ENCODE measurements at places on chromosomes 4 and X. TPM values are rescaled to one million over a fixed set of nuclear protein-coding genes. Genes with fewer than 3 reads are reported as not detected.

The CD38 gene
- 12.2 TPM for total RNA-seq

The MAP7D2 gene
- total RNA-seq, result 0.84 TPM

The PHOX2B gene
- 0.76 TPM for total RNA-seq

The SH3RF1 gene
- total RNA-seq, result 7.7 TPM

The MAGEC3 gene
- not detected for total RNA-seq

The SLC49A3 gene
- total RNA-seq, result 10.6 TPM

The PRIMPOL gene
- 20.7 TPM for total RNA-seq

GRCh38 chr4:8181119-8181518, 18.0 kb upstream of the SH3TC1 start:
- H3K36me3 ChIP-seq, result no peaks in the 10 kb centered on the region
- DNase-seq, result no peak
- H3K27ac ChIP-seq, result no peak overlapping the region
- H3K4me1 ChIP-seq, result peaks cover 6% of the 10 kb centered on the region
- H3K4me3 ChIP-seq, result no peak overlapping the region

DNA sequence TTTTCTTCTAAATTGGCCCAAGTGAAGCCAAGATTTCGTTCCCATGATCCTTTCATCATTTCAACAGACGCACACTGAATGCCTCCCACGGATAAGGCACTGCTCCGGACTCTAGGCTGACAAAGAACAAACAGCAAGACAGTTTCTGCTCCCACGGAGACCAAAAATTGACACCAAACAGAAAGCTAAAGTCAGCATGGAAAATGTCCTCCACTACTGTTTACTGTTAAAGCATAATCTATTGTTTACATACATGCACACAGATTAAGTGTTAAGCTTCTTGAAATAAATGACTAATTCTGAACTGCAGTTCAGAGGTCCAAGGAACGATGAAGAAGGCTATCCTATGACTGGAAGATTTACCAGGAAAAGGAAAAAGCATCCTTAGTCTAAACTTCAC, 199.6 kb downstream of the AASDH start:
- no peaks in the 10 kb centered on the region for H3K27me3 ChIP-seq
- H3K4me1 ChIP-seq, result no peaks in the 10 kb centered on the region
- H3K27ac ChIP-seq, result no peak overlapping the region
- no peaks in the 10 kb centered on the region for H3K36me3 ChIP-seq
- H3K4me3 ChIP-seq, result no peak overlapping the region

GRCh38 chr4:130309221-130309620, 1213.3 kb downstream of the C4orf33 start:
- no peaks in the 10 kb centered on the region for H3K4me1 ChIP-seq
- no peak for DNase-seq
- H3K36me3 ChIP-seq, result no peaks in the 10 kb centered on the region
- no peak overlapping the region for H3K27ac ChIP-seq

GRCh38 chr4:139985401-139985800, 168.6 kb downstream of the MAML3 start:
- no peak for DNase-seq
- H3K4me1 ChIP-seq, result peaks cover 28% of the 10 kb centered on the region
- H3K27me3 ChIP-seq, result no peaks in the 10 kb centered on the region
- H3K27ac ChIP-seq, result peak overlapping the region; percentile 22
- no peak overlapping the region for H3K4me3 ChIP-seq

DNA sequence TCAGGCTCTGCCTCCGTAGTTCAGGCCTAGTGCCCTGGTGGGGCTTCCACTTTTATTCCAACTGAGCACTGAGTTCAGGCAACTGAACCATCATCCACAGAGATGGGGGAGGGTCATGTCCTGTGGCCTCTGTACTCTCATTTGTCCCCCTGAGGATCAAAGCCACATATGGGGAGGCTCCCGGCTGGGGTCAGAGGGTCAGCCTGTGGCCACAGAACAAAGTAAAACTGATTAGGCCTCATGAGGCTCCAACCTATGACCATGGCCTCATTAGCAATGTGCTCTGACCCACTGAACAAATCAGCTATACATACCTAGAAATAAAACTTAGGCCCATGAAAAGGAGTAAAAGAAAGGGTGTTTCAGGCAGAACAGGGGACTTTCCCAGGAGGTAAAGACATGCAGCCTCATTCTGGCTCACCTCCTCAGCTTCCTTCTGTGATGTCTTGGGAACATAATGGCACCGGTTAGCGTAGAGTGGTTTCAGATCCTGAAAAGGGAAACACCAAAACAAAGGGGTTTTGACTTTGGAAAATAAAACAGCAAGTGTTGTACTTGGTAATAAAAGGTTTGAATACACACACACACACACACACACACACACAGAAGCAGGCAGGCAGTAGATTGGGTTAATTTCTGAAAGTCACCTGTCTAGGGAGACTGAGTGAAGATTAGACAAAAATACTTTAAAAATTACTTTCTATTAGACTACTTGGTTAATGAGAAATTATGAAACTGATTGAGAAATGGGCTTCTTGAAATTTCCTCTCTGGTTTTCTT, 24.3 kb downstream of the TMEM255A start:
- no peak overlapping the region for H3K27ac ChIP-seq
- no peaks in the 10 kb centered on the region for H3K27me3 ChIP-seq
- H3K36me3 ChIP-seq, result no peaks in the 10 kb centered on the region

GRCh38 chrX:111386615-111387233, 25.3 kb downstream of the DCX start:
- H3K4me3 ChIP-seq, result no peak overlapping the region
- peaks cover 17% of the 10 kb centered on the region for H3K27me3 ChIP-seq
- H3K36me3 ChIP-seq, result no peaks in the 10 kb centered on the region
- no peak overlapping the region for H3K27ac ChIP-seq
- no peak for DNase-seq

- H3K4me3 ChIP-seq, result no peak within 1 kb of the TSS
- no peaks in the 10 kb centered on the region for H3K4me1 ChIP-seq
- DNase-seq, result peak; percentile 90
- peaks cover 5% of the 10 kb centered on the region for H3K27me3 ChIP-seq
- H3K27ac ChIP-seq, result peak within 1 kb of the TSS; percentile 84
- no peaks in the 10 kb centered on the region for H3K36me3 ChIP-seq
Measured at GRCh38 chrX:74421036-74421739, at the start of gene SLC16A2. SLC16A2 (plus strand) TSS chrX:74421493; CDS start chrX:74421638, 145 bp downstream.

- H3K4me1 ChIP-seq, result no peaks in the 10 kb centered on the region
- H3K27me3 ChIP-seq, result peaks cover 32% of the 10 kb centered on the region
- no peak overlapping the region for H3K4me3 ChIP-seq
Measured at GRCh38 chrX:28581522-28581921, 5.7 kb upstream of the IL1RAPL1 start.

GRCh38 chrX:20519146-20519545, 252.4 kb upstream of the RPS6KA3 start:
- no peaks in the 10 kb centered on the region for H3K4me1 ChIP-seq
- peaks cover 17% of the 10 kb centered on the region for H3K27me3 ChIP-seq
- DNase-seq, result no peak
- H3K27ac ChIP-seq, result no peak overlapping the region

DNA sequence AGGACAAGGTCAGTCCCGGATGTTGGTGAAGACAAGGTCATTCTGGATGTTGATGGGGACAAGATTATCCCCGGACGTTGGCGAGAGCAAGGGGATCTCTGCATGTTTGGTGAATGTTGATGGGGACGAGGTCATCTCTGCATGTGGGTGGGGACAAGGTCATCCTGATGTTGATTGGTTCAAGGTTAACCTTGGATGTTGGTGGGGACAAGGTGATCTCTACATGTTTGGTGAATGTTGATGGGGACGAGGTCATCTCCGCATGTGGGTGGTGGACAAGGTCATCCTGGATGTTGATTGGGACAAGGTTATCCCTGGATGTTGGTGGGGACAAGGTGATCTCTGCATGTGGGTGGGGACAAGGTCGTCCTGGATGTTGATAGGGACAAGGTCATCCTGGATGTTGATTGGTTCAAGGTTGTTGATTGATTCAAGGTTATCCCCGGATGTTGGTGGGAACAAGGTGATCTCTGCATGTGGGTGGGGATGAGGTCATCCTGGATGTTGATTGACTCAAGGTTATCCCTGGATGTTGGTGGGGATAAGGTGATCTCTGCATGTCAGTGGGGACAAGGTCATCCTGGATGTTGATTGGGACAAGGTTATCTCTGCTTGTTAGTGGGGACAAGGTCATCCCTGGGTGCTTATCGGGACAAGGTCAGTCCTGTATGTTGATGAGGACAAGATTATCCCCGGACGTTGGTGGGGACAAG, 28.8 kb upstream of the PLCXD1 start:
- H3K27ac ChIP-seq, result no peak overlapping the region
- no peak overlapping the region for H3K4me3 ChIP-seq
- H3K4me1 ChIP-seq, result no peaks in the 10 kb centered on the region
- H3K27me3 ChIP-seq, result no peaks in the 10 kb centered on the region
- DNase-seq, result no peak
- H3K36me3 ChIP-seq, result no peaks in the 10 kb centered on the region

DNA sequence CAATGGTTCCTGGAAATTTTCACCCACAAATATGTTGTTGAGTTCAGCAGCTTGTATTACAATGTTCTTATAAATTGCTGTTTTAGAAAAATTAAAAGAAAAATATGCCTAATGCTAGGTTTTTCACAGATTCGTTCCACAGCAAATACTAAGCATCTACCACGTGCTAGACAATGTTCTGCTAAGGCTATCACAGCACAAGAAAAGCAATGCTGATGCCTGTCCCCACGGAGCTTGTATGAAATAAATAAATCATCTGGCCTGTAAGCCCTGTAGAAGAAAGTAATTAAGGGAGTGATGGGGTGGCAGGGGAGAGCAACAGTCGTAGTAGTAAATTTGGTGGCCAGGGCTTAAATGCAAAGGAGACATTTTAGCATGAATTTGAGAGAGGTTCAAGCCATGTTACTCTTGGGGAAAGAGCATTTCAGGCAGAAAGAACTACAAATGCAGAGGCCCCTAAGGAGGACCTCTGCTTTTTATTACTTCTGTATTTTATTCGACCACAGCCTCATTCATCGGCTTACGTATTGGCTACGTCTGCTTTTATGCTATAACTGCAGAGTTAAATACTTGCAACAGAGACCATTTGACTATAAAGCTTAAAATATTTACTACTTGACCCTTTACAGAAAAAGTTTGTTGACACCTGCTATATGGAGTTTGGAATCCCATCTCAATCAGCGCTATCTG, 36.3 kb downstream of the ARAP2 start:
- no peaks in the 10 kb centered on the region for H3K4me1 ChIP-seq
- DNase-seq, result no peak
- no peak overlapping the region for H3K4me3 ChIP-seq
- H3K36me3 ChIP-seq, result no peaks in the 10 kb centered on the region
- H3K27me3 ChIP-seq, result no peaks in the 10 kb centered on the region
- H3K27ac ChIP-seq, result no peak overlapping the region

- H3K4me3 ChIP-seq, result no peak overlapping the region
- H3K36me3 ChIP-seq, result no peaks in the 10 kb centered on the region
- peak overlapping the region; percentile 7 for H3K27ac ChIP-seq
- no peaks in the 10 kb centered on the region for H3K27me3 ChIP-seq
Measured at GRCh38 chrX:12950851-12951594, 23.9 kb upstream of the TMSB4X start.

GRCh38 chr4:32601848-32602247, 1881.7 kb downstream of the PCDH7 start:
- no peaks in the 10 kb centered on the region for H3K4me1 ChIP-seq
- DNase-seq, result no peak
- H3K27me3 ChIP-seq, result no peaks in the 10 kb centered on the region
- no peak overlapping the region for H3K27ac ChIP-seq

GRCh38 chr4:7933651-7934510, 5.8 kb downstream of the AFAP1 start:
- DNase-seq, result no peak
- no peaks in the 10 kb centered on the region for H3K27me3 ChIP-seq
- no peak overlapping the region for H3K27ac ChIP-seq
- H3K36me3 ChIP-seq, result no peaks in the 10 kb centered on the region

DNA sequence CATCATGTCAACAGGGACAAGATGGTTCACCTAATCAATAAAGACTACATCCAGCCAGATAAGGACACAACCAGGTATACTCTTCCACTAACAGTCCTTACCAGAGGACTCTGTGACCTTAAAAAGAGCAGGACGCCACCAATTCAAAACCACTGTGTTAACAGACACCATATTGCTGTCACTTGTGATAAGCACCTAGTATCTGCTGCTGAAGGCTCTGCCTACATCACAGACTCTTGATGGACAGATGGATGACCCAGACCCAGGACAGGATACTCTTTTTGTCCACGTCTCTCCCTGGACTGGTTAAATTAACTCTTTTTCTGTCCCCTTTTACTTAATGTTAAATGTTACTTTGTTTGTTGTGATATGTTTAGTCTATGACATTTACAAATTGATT, 586.2 kb upstream of the AGA start:
- H3K27ac ChIP-seq, result no peak overlapping the region
- no peak overlapping the region for H3K4me3 ChIP-seq
- no peaks in the 10 kb centered on the region for H3K4me1 ChIP-seq
- no peaks in the 10 kb centered on the region for H3K27me3 ChIP-seq

GRCh38 chrX:48509619-48510018, 827 bp downstream of the PORCN start:
- no peaks in the 10 kb centered on the region for H3K27me3 ChIP-seq
- H3K36me3 ChIP-seq, result no peaks in the 10 kb centered on the region
- no peak for DNase-seq
- H3K27ac ChIP-seq, result no peak overlapping the region
- peak overlapping the region; percentile 74 for H3K4me3 ChIP-seq
- H3K4me1 ChIP-seq, result no peaks in the 10 kb centered on the region

DNA sequence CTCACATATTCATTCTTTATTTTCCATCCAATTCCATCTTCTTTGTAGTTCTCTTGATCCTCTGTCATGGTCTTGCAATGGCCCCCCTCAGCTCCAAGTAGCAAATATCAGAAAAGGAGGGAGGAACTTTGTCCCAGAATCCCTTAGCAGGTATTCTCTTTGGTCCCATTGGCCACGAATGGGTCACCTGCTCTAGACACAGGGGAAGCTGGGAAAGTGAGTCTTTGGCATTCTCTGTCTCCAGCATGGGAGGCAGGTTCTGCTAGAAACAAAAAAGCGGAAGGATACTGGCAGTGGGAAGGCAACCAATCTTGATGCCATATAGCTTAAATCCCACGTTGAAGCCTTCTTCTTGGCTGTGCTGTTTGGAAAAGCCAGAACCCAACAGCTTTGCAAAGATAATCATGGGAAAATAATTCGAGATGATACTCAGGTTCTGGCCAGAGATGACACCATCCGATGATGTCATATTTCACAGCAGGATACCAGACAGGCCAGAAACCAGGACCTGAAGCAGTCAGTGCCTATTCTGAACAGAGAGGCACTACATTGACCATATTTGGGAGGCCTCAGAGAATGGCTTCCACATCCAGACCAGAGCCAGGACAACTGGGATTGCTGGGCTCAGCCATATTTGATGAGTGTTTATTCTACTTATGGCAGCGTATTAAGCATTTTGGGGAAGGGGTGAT, 110.4 kb upstream of the ATXN3L start:
- H3K27ac ChIP-seq, result no peak overlapping the region
- no peak overlapping the region for H3K4me3 ChIP-seq
- no peaks in the 10 kb centered on the region for H3K36me3 ChIP-seq
- H3K4me1 ChIP-seq, result no peaks in the 10 kb centered on the region

DNA sequence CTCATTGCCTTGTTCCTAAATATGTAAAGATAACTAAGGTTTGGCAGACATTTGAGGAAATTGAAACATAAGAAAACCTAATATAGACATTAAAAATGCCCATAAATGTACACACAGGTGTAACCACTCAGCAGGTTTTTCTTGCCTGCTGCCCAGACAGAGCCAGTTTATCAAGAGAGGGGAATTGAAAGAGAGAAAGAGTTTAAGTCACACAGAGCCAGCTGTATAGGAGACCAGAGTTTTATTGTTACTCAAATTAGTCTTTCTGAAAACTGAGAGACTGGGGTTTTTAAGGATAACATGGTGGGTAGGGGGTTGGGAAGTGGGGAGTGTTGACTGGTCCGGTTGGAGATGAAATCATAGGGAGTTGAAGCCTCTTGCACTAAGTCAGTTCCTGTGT, 119.0 kb downstream of the CFAP299 start:
- no peaks in the 10 kb centered on the region for H3K36me3 ChIP-seq
- H3K27ac ChIP-seq, result no peak overlapping the region
- no peaks in the 10 kb centered on the region for H3K4me1 ChIP-seq
- DNase-seq, result no peak

Measured in adrenal gland (tissue), 19 donors.